Amygdala (tissue), 56 donors: ENCODE measurements at places on chromosomes 1 and 21.

DNA sequence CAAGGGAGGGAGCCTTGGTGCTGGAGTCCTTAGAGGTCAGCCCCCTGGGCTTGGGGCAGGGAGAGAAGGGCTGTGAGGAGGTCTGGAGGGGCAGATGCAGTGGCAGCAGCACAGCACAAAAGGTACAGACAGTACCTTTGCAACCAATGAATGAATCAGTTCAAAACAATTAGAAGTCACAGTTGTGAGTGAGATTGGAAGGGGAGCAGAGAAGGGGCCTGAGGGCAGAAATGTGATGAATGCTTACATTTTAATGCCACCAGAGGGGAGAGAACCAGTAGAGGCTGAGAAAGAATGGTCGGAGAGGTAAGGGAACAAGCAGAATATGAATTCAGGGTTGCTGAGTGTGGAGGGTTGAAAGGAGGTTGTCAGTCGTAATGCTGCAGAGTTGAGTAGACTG, 24.2 kb downstream of the CAMTA1 start:
- no peak for DNase-seq

- DNase-seq = no peak
Measured at GRCh38 chr21:42247716-42248115, 28.8 kb downstream of the ABCG1 start.

- no peak for DNase-seq
Measured at GRCh38 chr1:24108334-24109165, 3.4 kb downstream of the MYOM3 start.

DNA sequence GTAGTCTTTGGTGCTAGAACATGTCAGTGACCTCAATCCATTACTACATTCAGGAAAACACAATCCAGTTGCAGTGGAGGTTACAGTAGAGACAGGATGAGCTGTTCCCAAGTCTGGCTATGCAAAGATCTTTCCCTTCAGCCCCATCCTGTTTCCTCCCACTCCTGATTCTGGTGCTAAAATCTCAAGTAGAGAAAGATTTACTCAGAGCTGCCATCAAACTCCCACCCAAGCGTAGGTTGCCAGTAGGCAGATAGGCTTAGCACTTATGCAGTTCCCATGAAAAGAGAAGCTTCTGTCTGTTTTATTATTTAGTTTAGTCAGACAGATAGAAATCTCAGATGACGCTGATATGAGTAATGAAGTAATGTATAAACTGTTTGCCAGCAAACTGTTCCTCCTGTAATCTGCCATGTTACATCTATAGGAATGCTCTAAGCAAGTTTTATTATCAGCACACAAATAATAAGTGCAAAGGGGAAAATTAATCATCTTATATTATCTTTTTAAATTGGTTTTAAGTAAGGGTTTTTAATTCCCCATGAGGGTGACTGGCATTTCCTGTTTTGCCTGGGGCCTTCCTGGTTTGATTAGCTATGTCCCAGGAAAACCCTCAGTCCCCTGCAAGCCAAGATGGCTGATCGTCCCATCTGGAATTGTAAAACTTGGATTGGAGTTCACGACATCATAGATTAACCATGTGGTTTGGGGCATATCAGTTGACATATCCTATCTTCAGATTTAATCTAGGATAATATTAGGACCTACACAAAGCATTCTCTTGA, 188.3 kb upstream of the PALMD start:
- DNase-seq = no peak

DNA sequence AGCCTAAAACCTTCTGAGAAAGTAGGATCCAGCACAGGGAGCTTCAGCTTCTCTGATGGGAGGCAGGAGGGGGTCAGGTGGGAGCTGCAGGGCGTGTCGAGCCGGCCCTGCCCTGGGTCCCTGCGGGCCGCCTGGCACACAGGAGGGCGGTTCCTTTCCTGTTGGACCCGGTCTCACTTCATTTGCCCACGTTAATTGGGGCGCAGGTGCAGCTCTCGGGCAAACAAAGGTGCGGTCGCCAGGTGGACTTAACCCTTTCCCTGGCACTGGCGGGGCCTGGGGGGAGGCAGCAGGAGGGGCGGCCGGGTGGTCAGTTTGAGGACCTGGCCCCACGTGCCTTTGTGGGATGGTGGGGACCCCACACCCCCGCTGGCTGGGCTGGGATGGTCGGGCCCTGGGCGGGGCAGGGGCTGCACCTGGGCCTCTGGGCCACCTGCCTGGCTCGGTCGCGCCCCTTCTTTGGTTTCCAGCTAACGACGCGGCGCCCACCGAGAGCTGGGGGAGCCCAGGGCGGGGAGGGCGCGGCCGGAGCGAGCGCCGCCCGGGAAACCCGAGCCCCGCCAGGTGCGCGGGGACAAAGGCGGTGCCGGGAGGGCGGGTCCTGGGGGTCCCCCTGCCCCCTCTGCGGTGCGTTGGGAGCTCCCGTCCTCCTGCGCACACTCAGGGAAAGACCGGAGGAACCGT, 20.8 kb upstream of the C1orf159 start:
- DNase-seq = no peak

DNA sequence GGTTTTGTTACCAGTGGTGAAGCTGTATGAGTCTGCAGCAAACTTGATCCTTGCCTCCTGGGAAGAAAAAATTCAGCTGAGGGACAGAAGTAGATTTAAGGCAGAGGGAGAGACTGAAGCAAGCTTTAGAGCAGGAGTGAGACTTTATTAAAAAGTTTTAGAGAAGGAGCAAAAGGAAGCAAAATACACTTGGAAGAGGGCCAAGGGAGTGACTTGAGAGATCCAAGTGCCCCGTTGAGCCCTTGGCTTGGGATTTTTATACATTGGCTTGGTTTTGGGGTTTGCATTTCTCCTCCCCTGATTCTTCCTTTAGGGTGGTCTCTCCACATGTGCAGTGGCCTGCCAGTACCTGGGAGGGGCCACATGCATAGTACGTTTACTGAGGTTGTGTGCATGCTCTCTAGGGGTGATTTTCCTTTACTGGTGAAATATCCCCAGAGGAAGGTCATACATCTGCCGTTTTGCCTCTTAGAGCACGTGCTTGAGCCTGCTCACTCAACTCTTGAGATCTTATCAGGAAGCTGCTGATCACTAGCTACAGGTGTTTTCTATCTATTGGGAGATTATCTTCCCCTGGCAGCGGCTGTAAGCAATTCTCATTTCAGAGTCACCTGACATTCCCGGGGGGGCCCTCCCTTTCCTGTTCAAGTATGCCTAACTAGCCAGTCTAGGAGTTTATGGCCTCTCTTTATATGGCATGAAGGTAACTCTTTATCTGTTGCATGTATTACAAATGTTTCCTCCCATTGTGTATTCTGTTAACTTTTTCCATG, 20.3 kb downstream of the FASLG start:
- no peak for DNase-seq

- no peak for DNase-seq
Measured at GRCh38 chr21:43720539-43721166, 1.7 kb downstream of the PDXK start.

- no peak for DNase-seq
Measured at GRCh38 chr1:48750109-48750508, 26.6 kb downstream of the BEND5 start.

DNA sequence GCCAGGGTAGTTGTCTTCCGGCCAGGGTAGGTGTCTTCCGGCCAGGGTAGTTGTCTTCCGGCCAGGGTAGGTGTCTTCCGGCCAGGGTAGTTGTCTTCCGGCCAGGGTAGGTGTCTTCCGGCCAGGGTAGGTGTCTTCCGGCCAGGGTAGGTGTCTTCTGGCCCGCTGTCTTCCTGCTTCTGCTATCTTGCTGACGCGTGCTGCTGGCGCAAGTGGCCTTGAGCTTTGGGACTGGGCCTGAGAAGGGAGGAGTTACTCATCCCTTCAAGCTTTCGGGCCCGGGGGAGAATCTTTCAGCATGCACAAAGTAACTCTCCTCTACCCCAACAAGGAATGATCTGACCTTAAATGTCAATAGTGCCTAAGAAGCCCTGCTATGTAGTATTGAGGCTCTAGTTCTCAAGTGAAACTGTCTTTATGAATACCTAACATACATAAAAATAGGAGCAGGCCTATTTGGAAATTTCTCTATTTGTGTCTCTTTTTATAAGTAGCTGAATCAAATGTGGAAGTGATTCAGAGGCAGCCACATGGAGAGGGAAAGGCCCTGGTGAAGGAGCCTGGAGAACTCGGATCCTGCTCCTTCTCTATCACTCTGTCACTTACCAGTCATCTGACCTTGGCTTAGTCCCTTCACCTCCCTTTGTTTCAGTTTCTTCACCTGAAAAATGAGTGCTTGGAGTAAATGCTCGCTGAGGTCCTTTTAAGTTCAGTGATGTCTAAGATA, 65.6 kb downstream of the RGL1 start:
- DNase-seq = no peak

DNA sequence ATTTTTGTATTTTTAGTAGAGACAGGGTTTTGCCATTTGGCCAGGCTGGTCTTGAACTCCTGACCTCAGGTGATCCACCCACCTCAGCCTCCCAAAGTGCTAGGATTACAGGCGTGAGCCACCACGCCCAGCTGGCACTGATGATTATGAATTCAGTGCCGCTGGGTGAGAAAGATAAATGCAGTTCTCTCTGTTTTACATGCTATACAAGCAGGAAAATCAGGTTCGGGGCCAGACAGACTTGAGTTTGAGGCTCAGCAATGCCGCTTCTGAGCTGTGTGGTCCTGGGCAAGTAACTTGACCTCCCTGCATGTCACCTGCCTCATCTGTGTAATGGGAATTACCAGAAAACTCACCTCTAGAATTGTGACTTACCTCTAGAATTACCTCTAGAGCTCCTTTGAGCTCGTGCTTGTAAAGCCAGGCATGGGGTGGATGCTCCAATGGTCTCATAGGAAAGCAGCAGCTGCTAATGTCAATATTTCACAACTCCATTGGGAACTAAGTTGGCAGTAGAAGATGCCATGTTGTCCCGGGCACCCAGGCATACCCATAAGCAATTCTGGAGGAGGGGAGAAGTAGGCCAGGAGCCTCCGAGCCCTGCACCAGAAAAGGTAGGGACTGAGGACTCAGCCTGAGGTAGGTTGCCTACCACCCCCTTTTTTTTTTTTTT, 119.8 kb upstream of the SLC25A33 start:
- no peak for DNase-seq

DNA sequence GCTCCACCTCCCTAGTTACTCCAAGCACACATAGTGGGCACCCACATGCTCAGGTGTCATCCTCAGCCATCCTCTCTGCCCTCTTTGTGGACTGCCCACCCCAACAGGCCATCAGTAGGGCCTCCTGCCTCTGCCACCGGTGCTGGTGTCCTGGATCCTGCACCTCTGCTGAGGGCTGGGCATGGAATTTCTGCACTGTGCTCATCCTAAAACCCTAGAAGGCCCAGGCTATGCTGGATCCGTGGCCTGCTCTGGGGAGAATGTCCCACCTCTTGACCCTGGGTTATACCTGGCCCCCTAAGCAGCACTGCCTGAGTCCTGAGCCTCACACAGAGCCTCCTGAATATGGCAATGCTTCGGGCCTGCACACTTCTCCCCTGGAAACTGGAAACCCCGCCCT, 318.3 kb downstream of the MATN1 start:
- DNase-seq = no peak

DNA sequence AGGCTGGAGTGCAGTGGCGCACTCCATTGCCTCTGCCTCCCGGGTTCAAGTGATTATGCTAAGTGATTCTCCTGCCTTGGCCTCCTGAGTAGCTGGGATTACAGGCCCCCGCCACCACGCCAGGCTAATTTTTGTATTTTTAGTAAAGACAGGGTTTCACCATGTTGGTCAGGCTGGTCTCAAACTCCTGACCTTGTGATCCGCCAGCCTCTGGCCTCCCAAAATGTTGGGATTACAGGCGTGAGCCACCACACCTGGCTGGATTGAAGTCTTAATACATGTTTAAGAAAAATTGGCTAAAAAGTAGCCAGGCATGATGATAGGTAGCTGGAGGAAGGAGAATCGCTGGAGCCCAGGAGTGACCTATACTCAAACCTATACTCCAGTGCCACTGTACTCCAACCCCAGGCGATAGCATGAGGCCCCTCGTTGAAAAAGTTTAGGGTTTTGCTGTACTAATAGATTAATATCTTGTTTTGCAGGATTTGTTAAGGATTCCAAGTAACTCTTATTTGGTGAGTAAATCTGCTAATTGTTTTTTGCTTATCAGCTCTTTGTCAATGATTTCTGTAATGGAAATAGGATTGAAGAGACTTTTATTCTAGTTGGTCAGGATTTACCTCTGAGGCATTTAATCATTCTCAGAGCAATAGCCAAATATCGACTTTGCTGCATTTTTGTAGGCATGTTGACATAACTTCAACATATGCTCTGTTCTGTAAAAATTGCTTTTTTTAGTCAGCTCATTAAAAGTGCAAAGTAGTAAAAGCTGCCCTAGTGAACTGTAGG, 2.0 kb downstream of the RCC1 start:
- no peak for DNase-seq

- DNase-seq = no peak
Measured at GRCh38 chr21:33976082-33977016, 60.7 kb upstream of the ATP5PO start.

- no peak for DNase-seq
Measured at GRCh38 chr1:237999426-238000052, 108.8 kb upstream of the ZP4 start.

GRCh38 chr1:92931691-92932090, 29.6 kb downstream of the DIPK1A start:
- DNase-seq = no peak

GRCh38 chr1:38693031-38693430, 166.5 kb downstream of the RRAGC start:
- no peak for DNase-seq

GRCh38 chr1:91015358-91015780, 6.5 kb downstream of the ZNF644 start:
- no peak for DNase-seq

DNA sequence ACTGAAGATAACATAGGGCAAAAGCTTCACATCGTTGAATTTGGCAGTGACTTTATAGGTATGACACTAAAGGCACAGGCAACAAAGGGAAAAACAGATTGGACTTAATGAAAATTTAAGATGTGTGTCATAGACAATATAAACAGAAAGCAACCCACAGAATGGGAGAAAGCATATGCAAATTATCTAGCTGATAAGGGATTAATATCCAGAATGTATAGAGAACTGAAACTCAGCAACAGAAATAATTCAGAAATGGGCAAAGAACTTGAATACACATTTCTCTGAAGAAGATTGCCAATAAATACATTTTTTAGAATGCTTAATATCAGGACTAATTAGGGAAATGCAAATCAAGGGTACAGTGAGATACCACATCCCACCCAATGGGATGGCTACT, 55.2 kb upstream of the ANGPTL1 start:
- DNase-seq = no peak

- no peak for DNase-seq
Measured at GRCh38 chr1:172863031-172863430, 187.7 kb downstream of the TNFSF18 start.

DNA sequence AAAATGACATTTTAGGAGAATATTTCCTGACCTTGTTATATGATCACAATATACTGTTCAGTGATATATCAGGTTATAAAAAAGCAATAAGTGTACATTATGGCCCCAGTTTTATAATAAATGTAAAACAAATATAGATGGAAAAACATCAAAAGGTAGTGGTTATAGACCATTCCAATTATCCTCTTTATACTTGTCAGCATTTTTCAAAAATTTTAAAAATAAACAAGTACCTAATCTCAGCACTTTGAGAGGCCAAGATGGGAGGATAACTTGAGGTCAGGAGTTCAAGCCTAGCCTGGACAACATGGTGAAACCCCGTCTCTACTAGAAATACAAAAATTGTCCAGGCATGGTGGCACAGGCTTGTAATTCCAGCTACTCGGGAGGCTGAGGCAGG, 69.6 kb upstream of the B3GALNT2 start:
- no peak for DNase-seq

GRCh38 chr1:119470377-119470776, 36.6 kb upstream of the HSD3B1 start:
- DNase-seq = no peak
